Stimulated activated CD8-positive, alpha-beta memory T cell treated with anti-CD3 and anti-CD28 coated beads, Interleukin-2, amount 100 ng/mL, for 48 hours (primary cell): ENCODE measurements at places on chromosomes 2 and 18.

GRCh38 chr18:13558124-13558523, 168.2 kb downstream of the FAM210A start:
- DNase-seq, result no peak

DNA sequence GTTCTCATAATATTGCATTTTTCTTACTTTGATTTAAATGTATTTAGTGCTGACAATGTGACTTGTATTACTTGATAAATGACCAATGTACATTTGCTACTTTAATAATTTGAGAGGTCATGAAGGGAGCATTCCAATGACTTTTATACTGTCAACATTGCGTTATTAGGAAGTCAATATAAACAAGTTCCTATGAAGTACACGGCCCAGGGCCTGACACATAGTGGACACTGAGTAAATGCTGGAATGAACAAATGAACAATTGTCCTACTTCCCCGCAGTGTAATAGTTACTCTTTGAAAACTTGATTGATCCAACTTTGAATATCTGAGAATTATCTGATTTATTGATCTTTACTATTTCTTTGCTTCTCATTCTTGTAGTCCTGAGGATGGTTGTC, 47.3 kb downstream of the PKP4 start:
- no peak for DNase-seq

DNA sequence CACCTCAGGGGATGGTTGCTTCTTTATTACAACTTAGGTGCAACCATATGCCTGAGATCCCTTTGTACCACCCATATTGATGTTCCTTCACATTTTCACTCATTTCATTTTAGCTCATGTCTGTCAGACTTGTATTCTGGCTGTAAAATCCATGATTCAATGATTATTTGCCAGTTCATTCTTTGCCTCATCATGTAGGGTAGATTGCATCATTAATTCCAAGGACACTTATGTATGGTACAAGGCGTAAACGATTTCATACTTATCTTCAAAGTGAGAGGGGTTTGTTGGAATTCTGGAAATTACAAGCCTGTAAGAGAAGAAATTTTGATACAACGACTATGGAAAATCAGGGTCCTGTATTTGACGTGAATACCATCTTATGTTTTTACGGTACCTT, 685.0 kb upstream of the FANCL start:
- no peak for DNase-seq

DNA sequence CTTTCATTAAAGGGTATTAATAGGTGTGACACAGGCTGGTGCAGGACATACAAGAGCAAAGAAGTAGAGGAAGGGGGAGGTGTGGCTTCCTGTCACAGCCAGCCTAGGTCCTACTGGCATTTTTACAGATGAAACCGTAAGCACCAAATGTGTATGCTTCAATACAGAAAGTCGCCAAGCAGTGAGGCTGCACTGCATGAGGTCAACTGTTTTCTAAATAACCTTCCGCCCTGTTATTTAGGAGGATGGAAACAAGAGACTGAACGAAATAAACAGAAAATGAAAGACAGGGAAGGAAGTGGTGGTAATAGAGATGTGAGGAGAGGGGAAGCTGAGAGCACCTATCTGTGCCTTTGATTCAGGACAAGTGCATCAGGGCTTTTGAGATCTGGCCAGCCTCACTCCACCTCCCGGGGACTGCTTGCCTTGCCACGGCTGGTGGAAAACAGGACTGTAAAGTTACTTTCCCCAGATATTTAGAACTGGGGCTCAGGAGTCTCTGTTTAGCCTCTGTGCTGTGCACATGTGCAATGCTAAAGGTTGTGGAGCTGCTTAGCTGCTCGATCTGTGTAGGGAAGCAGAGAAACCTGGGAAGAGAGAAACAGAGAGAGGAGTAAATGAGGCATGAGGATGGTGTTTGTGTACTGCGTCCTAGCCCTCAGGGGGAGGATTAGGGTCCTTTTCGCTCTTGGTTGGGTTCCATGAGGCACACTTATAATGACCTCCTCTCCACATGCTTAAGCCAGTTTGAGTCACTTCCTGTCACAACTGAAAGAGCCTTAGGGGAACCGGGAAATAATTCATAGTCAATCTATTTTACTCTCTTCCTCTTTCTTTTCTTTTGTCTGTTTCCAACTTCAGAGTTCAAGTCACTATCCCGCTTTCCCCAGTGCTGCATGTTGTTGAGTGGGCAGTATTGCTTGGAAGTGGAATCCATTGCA, 62.3 kb upstream of the BOD1L2 start:
- no peak for DNase-seq

DNA sequence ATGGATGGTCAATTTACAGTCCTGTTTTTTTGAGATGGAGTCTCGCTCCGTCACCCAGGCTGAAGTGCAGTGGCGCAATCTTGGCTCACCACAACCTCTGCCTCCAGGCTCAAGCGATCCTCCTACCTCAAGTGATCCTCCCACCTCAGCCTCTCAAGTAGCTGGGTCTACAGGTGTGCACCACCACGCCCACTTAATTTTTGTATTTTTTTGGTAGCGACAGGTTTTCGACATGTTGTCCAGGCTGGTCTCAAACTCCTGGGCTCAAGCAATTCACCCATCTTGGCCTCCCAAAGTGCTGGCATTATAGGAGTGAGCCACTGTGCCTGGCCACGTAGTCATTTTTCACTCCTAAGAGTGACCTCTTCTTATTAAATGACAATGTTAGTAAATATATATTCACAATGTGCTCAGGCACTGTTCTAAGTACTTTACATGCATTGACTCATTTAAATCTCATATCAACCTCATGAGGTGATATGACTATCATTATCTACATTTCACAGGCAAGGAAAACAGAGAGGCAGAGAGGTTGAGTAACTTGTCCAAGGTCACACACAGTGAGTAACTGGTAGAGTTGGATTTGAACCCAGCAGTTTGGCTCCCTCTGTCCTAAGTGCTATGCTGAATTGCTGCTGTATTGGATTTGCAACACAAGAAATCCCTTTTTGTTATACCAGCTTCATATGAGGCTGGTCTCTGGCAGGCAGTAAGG, 5.6 kb upstream of the DIS3L2 start:
- no peak for DNase-seq

GRCh38 chr2:119246884-119247843, 23.5 kb downstream of the STEAP3 start:
- no peak for DNase-seq

- DNase-seq, result no peak
Measured at GRCh38 chr2:23452853-23453420, 68.0 kb downstream of the KLHL29 start.

GRCh38 chr2:143162123-143162837, 33.1 kb downstream of the ARHGAP15 start:
- no peak for DNase-seq

- DNase-seq, result no peak
Measured at GRCh38 chr2:188893972-188894371, 80.2 kb upstream of the COL3A1 start.

GRCh38 chr2:96207073-96207773, 1.4 kb downstream of the STARD7 start:
- DNase-seq, result no peak
